Mucosa of gallbladder (tissue), 1 donor: ENCODE measurements at places on chromosomes 5 and 9. TPM values are rescaled to one million over a fixed set of nuclear protein-coding genes. Genes with fewer than 3 reads are reported as not detected.

MARCOL gene
- total RNA-seq, result not detected

TTLL11 gene
- 10.9 TPM for total RNA-seq

LIFR gene
- 58.0 TPM for total RNA-seq

SMU1 gene
- 20.6 TPM for total RNA-seq

MATR3 gene
- total RNA-seq, result 161 TPM

SCGB3A2 gene
- total RNA-seq, result not detected

PCAT7 gene
- total RNA-seq, result 0.17 TPM

CDH18 gene
- 0.32 TPM for total RNA-seq

EGR1 gene
- total RNA-seq, result 98.5 TPM

FTMT gene
- total RNA-seq, result not detected

CYLC2 gene
- total RNA-seq, result not detected

PCDHGA2 gene
- 6.7 TPM for total RNA-seq

B4GALT1 gene
- total RNA-seq, result 66.8 TPM

SHC3 gene
- 1.7 TPM for total RNA-seq

CRB2 gene
- 0.06 TPM for total RNA-seq

C9 gene
- total RNA-seq, result 1.0 TPM

CDK9 gene
- total RNA-seq, result 92.7 TPM

NEUROG1 gene
- total RNA-seq, result not detected

THOC3 gene
- 45.8 TPM for total RNA-seq

HAVCR2 gene
- total RNA-seq, result 9.6 TPM

LYRM7 gene
- total RNA-seq, result 7.5 TPM

ADAMTS13 gene
- 7.1 TPM for total RNA-seq

NMUR2 gene
- total RNA-seq, result 0.09 TPM

SRP19 gene
- 31.8 TPM for total RNA-seq

IFT74 gene
- total RNA-seq, result 19.9 TPM

IL5 gene
- total RNA-seq, result not detected

LCN6 gene
- total RNA-seq, result 12.8 TPM

CXCL14 gene
- total RNA-seq, result 4.7 TPM
